ENCODE measurements at places on chromosomes 7 and 10.

GRCh38 chr7:151245360-151246101 lies 3.0 kb downstream of the SMARCD3 start:
- peak; percentile 62 for DNase-seq

DNA sequence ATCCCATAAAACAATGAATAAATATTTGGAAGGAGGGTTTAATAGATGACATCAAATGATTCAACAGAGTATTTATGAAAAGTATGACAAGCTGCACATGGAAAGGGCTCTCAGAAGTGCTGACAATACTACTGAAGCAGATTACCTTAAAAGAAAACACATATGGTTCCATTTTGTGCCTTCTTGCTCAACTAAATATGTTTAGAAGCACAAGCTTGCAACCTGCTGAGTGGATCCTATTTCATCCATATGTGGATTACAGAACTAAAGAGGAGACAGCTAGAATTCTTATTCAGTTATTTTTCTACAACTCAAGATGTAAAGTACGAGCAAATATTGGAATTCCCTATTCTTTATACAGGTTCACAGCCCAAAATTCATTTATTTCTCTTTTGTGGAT lies 340.6 kb downstream of the TFEC start:
- no peak for DNase-seq

- DNase-seq: no peak
These were observed 24.3 kb upstream of the GPR146 start for GRCh38 chr7:1019789-1020610.

DNA sequence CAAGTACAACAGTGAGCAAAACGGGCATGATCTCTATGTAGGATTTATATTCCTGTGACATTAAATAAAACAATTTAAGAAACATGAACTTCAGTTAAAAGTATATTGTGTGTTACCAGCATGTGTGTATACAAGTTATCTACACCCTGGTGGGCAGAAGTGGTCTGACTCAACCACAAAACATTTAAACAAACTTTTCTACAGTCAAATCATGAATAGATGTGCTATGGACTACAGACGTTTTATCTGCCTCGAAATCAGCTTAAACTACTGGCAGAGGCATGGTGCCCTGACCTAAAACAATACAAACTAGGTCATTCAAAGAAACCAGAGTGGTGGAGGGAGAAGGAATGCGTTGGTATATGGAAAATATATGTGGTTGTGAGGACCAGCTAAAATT lies 3.6 kb downstream of the ARL3 start:
- no peak for DNase-seq

GRCh38 chr10:76422769-76423168 lies 991.3 kb downstream of the LRMDA start:
- no peak for DNase-seq

- no peak for DNase-seq
These were observed 125.5 kb upstream of the PODXL start for GRCh38 chr7:131681961-131682360.

GRCh38 chr10:33093362-33093761 lies 135.3 kb upstream of the ITGB1 start:
- DNase-seq: no peak

- DNase-seq: no peak
These were observed 1.8 kb downstream of the CLIP2 start for GRCh38 chr7:74290981-74291441.

DNA sequence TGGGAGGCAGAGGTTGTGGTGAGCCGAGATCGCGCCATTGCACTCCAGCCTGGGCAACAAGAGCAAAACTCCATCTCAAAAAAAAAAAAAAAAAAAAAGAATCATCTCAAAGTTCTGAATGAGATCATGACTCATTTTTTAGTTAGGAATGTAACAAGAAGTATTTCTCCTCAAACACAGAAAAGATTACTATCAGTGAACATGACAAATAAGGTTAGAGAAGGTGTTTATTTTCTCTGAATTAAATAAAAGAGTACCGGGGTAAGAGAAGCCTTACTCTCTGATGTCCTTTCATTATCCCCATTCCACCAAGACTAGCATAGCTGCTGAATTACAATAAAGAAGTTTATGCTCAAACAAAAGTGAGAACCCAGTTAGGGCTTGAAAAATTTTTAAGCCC lies 50.1 kb downstream of the IPMK start:
- DNase-seq: no peak

DNA sequence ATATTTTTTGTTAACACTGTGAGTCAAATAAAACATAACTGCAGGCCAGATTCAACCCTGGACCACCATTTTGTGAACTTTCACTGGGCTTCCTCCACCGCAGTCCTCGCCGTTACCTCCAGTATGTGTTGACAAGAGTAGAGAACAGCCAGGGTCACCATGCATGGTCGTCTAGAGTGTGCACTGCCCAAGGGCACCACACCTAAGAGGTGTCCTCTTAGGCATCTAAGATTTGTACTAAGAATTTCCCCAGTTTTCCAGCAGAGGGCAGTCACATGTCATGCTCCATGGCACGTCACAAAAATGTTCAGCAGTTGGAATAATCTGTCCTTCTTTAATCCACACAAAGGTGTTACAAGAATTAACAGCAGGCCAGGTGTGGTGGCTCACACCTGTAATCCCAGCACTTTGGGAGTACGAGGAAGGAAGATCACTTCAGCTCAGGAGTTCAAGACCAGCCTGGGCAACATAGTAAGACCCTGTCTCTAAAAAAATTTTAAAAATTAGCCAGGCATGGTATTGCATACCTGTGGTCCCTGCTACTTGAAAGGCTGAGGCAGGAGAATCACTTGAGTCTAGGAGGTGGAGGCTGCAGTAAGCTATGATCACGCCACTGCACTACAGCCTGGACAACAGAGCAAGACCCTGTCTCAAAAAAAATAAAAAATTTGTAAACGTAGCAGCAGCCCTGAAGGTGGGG lies 71.2 kb upstream of the FOXK1 start:
- peak; percentile 42 for DNase-seq

DNA sequence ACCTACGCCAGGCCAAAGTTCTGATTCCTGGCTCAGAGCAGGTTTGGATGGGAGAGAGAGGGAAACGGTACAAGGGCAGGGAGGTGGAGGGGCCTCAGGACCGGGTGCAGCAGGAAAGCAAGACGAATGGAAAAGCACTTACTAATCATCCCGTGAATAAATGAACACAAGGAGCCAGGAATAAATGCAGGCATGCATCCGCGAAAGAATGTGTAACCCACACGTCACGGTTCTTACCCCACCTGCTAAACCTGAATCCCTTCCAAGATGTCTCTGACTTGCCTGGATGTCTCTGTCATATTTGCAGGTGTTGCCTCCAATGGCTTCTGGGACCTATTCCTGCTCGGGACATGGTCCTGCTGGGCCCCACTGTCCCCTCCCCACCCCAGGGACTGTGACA lies 335.2 kb upstream of the RNF32 start:
- DNase-seq: no peak

DNA sequence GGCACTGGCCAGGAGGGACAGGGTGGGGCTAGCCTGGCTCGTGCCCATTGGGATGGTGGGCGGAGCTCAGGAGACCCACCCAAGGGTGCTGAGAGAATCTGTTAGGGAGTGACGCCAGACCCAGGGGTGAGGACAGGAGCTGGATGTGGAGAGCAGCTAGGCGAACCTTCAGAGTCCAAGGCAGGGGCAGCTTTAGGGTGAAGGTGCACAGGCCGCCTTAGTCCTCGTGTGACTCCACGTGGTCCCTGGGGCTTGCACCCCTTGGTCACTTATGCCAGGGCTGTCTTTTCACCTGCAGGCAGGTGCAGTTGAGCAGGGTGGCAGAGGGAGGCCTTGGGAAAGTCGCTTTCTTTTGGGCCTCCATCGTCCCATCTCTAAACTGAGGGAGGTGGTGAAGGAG lies 4.3 kb downstream of the RAMP3 start:
- DNase-seq: no peak

- DNase-seq: no peak
These were observed 120.9 kb downstream of the SLC16A9 start for GRCh38 chr10:59588791-59589190.

DNA sequence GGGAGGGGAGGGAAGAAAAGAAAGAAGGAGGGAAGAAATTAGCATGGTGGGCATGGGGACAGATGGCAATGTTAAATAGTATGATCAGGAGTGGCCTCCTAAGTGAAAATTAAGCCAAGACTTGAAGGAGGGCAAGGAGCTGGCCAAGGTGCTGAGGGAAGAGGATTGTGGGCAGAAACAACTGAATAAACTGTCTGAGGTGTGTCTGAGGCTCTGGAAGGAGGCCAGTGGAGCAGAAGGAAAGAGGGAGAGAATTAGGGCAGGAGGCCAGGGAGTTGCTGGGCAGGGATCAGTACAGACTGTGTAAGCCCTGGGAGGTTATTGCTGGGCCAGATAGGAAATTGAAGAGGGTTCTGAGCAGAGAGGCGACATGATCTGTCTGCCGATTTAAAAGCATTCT lies 40.6 kb upstream of the VKORC1L1 start:
- DNase-seq: no peak

GRCh38 chr10:61933859-61934555 lies 32.5 kb downstream of the ARID5B start:
- no peak for DNase-seq

DNA sequence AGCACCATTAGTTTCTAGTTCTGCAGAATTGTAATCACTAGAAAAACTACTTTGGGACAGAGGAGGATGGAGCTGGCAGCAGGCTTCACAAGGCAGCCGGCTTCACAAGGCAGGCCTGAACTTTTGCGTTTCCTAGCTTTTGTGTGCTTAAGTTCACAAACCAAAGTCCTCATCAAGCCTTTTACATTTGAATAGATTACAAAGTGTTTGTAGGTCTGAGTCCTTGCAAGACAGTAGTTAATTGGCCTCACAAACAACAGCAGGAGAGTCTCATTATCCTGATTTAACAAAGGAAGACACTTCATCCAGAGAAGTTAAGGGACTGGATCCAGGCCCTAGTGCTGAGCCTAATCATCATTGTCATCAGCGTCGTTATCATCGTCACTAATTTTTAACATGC lies 147.8 kb upstream of the AUTS2 start:
- DNase-seq: no peak

DNA sequence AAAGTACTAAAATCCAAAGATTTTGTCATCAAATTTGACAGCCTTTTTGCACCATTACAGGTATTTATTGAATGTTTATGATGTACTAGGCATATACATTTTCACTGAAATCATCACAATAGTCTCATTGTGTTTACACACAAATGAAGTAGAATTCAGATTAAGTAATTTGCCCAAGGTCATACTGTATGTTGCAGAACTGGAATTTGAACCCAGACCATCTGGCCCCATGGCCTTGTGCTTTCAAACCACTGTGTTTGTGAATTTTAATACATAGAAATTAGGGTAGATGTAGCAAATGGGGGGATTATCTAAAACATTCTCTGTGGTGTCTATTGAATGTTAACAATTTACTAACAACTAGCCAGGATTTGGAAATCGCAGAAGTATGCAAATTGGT lies 94.8 kb downstream of the POLL start:
- DNase-seq: no peak

- no peak for DNase-seq
These were observed 93.4 kb downstream of the SPAG6 start for GRCh38 chr10:22438711-22439110.

GRCh38 chr7:155435110-155435509 lies 22.8 kb upstream of the EN2 start:
- DNase-seq: no peak

DNA sequence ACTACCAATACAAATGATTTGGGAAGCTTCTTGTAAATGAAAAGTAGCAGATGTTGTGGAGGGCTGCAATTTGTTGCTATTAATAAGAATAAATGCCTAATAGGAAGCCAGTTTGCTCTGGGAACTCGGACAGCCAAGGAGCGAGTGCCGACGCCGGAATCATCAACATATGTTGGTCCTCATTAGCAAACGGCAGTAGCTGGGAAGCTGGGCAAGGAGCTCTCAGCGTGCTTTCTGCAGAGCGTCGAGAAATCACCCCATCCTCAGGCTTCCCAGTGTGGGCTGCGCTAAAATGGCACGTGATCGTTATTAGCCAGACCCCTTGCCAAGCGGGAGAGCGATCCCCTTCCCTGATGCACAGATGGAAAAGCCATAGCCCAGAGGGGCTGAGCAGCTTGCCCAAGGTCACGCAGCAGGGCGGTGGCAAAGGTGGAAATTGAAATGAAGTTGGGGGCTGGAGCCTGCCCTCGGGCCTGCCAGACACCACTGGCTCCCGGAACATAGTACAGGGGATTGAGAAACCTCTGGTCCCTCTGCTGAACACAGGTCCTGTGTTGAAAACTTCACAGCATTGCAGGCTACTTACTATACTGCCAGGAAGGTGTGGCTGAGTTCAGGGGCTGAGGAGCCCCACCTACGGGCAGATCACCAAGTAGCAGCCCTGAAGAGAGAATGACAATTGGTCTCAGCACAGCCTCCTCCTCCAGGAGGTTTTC lies 326.9 kb downstream of the PLXNA4 start:
- DNase-seq: no peak

DNA sequence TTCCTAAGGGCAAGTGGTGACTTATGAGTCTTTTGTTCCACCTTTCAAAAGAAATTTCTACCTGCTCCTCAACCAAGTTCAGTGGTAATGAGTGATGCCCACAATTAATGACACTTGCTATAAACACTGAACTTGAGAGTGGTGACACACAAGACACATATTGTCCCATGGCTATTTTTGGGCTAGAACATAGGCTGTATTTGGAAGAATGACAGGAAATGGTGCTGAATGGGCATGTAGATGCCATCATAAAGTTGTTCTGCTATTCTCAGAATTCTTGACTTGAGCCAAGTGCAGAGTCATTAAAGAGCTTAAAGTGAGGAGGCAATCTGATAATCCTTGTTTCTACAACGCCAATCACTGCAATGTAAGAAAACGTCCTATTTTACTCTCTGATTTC lies 313.3 kb downstream of the AGMO start:
- DNase-seq: no peak

DNA sequence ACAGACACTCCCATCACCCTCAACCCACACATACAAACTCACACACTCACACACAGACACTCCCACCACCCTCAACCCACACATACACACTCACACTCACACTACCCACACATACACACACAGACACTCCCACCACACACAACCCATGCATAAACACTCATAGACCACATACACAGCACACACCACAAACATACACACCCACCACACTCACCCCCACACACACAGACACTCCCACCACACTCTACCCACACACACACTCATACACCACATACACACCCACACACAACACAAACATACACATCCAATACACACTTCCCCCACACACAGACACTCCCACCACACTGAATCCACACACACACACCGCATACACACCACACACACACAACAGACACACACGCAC lies 521.2 kb downstream of the TCERG1L start:
- no peak for DNase-seq

- DNase-seq: no peak
These were observed 11.9 kb upstream of the TSPAN15 start for GRCh38 chr10:69439350-69439739.
